ENCODE measurements at places on chromosomes 3 and 15.

GRCh38 chr3:42514876-42515275, 12.4 kb downstream of the VIPR1 start:
- DNase-seq = no peak

DNA sequence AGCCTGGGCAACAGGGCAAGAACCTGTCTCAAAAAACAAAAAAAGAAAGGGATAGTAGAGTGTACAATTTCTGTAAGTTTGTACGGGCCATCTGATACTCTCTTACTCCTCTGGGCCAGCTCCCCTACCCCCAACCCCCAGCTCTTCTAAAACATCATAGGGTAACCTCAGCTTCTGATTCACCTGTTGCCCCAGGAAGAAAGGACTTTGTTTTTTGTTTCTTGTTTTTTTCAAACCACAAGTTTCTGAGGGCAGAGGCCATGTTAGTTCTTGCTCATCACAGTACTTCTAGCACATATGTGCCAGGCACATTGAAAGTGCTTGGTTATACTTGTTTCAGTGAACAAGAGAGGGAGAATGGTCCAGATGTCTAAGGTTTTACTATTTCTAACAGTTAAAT, 20.2 kb downstream of the ATOSA start:
- no peak for DNase-seq

- no peak for DNase-seq
Measured at GRCh38 chr3:66239513-66240123, 18.8 kb downstream of the SLC25A26 start.

DNA sequence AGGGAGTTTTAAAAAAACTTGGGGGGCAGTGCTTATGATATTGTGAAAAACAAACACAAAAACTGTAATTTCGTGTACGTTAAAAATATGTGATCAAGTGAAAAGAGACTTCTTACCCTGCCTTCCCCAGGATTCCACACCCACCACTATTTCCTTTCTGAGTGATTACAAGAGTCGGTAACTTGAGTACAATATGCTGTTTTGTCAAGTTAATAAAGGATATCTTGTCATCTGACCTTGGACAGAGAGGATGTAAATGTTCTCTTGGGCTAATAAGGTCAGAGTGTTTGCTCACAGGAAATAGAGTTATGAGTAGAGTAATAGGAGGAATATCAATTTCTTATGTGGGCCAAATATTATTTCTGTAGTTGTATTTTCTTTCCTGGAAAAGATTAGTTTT, 68.1 kb downstream of the NOX5 start:
- no peak for DNase-seq

DNA sequence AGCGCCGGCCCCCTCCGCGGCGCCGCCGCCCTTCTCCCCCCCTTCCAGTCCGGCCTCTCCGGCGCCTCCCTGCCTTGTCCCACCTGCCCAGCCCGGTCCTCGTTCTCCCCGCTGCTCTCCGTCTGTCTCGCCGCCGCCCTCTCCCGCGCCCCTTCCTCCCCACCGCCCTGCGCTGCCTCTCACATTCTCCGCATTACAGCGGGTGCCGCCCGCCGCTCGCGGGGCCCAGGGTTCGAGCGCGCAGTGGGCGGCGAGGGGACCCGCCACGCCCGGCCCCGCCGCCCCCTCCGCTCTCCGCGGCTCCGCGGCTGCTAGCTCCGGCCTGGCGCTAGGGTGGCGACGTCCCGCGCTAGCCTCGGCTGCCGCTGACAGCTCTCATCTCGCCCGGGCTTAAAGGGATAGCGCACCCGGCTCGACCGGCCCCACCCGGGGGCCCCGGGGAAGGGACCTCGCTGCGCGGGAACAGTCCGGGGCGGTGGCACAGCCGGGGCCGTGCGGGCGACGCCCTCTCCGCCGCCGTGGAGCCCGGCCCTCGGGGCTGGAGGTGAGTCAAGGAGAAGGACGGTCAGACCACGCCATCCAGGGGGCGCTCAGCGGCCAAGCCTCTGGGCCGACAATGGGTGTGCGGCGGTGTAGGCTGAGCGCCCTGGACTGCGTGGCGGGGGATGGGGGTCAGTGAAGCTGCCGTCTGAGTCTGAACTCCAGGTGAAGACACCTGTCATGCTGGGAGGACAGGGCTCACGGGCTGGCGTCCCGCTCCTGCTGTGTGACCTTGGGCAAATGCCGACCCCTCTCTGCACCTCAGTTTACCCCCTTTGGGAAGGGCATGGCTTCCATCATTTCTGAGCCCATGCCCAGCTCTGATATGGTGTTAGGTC, 187.4 kb upstream of the LINGO1 start:
- DNase-seq = no peak

DNA sequence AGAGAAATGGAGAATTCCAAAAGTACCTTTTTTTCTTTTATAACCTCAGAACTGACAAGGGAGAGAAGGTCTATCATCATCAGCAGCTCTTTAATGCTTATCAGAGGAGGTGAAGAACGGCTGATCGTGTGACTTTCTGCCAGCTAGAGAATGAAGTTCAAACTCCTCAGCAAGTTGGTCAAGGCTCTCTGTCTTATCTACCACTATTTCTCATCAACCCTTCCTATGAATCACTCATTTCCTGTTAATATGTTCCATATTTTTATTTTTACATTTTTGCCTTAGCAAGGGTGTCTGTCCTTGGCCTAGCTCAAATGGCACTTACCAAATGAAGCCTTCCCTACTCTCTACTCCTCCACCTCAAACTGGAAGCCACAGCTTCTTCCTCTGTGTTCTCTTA, 73.1 kb upstream of the TSPAN3 start:
- no peak for DNase-seq

DNA sequence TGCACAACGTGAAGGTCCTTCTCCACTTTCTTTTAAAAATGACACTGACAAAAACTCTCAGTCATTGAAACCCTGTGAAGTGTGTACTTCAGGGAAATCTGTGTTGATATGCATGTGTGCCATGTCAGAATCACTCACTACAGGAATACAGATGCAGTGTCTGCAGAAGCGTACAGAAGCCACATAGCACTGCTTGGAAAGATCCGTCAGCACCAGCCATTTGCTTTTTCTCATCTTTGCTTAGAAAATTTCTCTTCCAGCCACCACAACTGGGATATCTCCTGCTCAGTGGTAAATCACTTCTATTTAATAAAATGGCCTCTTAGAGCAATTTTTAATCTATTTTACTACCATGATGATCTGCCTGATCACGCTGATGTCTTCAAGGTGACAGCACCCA, 91.3 kb upstream of the ARHGEF26 start:
- no peak for DNase-seq

DNA sequence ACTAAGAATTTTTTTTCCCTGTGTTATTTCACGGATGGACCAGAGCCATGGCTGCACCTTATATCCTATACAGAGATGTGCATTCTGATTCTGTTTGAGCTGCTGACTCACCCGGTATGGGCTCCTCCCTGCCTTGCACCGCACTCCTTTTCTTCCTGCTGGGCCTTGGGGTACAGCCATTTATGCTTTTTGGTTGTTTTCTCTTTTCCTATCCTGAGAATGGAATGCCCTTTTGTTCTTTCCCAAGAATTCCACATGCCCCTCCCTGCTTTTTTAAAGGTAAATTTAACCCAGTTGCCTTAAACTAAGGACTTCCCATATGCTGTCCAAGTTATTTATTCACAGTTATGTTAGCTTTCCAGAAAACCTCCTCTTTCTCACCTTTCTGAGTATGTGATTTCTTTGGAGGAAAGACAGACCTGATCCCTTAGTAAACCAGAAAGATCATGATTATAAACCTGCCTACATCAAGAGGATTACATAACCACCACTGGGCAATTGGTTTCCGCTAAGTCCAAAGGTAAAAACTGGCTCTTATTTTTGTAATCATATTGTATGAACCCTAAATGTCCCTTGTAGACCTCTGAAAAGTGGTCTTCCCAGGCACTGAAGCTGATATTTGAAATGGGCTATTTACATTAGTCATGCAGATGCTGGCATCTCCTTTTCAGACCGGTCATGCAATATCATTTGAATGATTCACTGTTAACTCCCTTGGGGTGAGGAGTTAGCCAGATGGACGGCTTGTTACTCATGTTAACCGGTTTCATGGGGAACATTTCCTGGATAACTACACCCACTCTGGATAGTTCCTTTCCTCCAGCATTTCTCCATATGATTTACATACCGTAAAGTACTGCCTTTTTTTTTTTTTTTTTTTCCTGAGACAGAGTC, 45.5 kb downstream of the TMOD3 start:
- no peak for DNase-seq

DNA sequence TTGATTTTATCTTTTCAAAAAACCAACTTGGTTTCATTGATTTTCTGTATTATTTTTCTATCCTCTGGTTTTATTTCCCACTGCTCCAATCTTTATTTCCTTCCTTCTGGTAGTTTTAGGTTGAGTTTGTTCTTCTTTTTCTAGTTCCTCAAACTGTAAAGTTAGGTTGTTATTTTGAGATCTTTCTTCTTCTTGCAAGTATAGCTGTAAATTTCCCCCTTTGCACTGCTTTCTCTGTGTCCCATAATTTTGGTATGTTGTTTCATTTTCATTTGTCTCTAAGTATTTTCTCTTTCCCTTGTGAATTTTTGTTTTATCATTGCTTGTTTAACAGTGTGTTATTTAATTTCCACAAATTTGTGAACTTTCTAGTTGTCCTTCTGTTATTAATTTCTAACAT, 120.0 kb downstream of the PLD1 start:
- DNase-seq = no peak

DNA sequence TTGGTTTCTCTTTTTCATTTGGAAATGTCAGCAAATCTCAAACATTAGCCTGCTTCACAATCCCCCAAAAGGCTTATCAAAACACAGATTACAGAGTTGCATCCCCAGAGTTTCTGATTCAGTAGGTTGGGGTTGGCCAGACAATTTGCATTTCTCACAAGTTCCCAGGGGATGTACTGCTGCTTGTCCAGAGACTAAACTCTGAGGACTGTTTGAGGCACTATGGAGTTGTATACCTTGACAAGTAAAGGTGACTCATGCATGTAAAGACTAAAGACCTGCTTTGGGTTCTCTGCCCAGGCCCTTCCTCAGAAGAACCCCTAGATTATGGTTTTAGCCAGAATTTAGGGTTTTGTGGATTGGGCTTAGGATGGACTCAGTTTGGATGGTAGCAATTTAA, 151.1 kb upstream of the ARHGEF26 start:
- no peak for DNase-seq

GRCh38 chr15:84947947-84948830, 33.5 kb upstream of the PDE8A start:
- no peak for DNase-seq

DNA sequence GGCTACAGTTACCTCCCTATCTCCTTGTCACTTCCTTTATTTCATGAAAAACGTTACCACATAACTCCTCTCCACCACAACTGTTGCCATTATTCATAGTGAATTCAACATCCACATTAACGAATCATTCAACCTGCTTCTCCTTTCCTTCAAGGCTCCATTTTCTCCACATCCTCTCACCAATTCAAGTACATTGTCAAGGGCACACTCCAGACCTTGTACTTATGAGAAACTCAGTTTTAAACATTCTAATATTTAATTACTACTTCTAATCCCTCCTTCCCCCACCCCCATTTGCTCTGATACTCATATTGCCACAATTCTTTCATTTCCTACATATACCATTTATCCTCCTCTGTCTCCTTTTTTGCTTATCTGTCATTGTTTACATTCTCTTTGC, 871.2 kb downstream of the TUSC7 start:
- no peak for DNase-seq

GRCh38 chr3:94739420-94739819, 676.6 kb downstream of the NSUN3 start:
- no peak for DNase-seq

GRCh38 chr3:89560568-89560967, 453.1 kb downstream of the EPHA3 start:
- DNase-seq = no peak

DNA sequence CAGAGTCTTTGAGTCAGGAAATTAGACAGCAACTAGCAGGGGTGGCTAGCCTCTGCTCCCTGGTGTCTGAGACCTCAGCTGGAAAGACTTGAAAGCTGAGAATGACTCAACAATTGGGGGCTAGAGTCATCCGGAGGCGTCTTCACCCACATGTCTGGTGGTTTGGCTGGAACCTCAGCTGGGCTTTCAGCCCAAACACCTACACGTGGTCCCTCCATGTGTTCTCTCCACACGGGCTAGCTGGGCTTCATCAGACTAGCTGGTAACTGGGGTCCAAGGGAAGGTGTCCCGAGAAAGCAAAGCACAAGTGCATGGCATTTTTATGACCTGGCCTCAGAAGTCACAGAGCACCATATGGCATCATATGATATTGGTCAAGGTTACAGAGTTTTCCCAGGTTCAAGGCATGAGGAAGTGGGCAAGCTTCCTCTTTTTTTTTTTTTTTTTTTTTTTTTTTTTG, 19.9 kb upstream of the ABHD2 start:
- no peak for DNase-seq

- no peak for DNase-seq
Measured at GRCh38 chr15:85316244-85316934, 64.0 kb upstream of the AKAP13 start.

GRCh38 chr3:1611824-1612223, 486.8 kb upstream of the CNTN4 start:
- no peak for DNase-seq

- no peak for DNase-seq
Measured at GRCh38 chr3:47890126-47890827, 87.3 kb downstream of the DHX30 start.

GRCh38 chr3:184745526-184745925, 33.7 kb upstream of the MAGEF1 start:
- no peak for DNase-seq

DNA sequence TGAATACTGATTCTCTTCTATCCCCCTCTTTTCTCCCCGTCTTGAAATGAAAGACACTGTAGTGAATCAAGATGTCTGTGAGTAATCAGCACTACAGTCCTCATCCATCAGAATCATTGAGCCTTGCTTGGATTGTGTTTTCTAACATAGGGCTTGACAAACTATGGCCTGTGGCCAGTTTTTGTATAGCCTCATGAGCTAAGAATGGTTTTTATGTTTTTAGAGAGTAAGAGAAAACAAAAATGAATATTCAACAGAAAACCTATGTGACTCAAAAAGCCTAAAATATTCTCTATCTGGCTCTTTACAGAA, 55.2 kb downstream of the PPM1L start:
- no peak for DNase-seq

DNA sequence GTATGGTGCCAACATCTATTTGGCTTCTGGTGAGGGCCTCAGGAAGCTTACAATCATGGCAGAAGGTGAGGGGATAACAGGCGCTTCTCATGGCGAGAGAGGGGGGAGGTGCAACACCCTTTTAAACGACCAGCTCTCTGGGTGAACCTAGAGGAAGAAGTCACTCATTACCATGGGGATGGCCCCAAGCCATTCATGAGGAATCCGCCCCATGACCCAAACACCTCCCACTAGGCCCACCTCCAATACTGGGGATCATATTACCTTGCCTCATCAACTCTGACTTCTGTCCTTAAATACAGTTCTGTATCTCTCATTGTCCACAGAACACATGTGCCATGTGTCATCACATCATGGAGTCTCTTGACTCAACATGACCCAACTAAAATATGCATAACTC, 37.5 kb upstream of the CLRN1 start:
- DNase-seq = no peak

GRCh38 chr15:36313021-36313420, 266.4 kb upstream of the CDIN1 start:
- no peak for DNase-seq

GRCh38 chr3:73665286-73665685, 40.5 kb upstream of the PDZRN3 start:
- no peak for DNase-seq

GRCh38 chr3:50342813-50343633, 2.4 kb upstream of the RASSF1 start:
- no peak for DNase-seq
